ENCODE measurements at places on chromosomes 2 and 18.

GRCh38 chr2:7987992-7988391, 693.9 kb upstream of the ID2 start:
- DNase-seq: no peak

DNA sequence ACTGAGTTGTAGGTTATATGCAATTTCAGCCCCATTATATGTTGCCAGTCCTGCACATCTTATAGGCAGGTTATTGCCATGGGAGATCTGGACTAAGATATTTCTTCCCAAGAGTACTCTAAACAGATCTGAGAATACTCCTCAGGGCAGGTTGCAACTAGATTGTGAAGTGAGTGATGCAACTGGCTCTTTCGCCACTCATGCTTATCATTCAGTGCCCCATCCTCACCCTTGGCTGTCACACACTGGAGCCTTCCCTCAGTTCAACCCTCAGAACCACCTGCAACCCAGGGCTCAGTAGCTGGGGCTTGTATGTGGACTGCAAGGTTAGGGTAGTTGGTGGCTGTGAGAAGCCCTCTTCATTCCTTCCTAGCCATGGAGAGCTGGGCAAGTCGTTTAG, 14.1 kb downstream of the MERTK start:
- peak; percentile 21 for DNase-seq

GRCh38 chr18:5455674-5456073, 88.1 kb downstream of the EPB41L3 start:
- no peak for DNase-seq

DNA sequence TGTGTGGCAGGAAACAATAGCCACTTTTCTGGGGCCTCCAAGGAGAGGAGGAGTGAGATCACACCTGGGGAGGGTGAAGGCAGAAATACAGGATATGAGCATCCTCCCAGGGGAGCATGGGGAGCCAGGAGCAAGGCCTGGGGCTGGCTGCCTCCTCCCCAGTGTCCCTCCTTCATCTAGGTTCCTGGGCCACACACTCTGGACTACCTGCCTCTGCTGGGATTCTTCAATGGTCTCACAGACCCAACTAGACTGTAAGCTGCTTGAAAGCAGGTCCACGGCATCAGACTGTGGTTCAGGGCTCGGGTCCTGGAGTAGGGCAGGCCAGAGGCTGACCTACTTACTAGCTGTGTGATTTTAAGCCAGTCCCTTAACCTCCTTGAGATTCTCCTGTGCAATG, 94.0 kb downstream of the MCFD2 start:
- no peak for DNase-seq

GRCh38 chr2:109212836-109213563, 84.0 kb downstream of the SH3RF3 start:
- no peak for DNase-seq

DNA sequence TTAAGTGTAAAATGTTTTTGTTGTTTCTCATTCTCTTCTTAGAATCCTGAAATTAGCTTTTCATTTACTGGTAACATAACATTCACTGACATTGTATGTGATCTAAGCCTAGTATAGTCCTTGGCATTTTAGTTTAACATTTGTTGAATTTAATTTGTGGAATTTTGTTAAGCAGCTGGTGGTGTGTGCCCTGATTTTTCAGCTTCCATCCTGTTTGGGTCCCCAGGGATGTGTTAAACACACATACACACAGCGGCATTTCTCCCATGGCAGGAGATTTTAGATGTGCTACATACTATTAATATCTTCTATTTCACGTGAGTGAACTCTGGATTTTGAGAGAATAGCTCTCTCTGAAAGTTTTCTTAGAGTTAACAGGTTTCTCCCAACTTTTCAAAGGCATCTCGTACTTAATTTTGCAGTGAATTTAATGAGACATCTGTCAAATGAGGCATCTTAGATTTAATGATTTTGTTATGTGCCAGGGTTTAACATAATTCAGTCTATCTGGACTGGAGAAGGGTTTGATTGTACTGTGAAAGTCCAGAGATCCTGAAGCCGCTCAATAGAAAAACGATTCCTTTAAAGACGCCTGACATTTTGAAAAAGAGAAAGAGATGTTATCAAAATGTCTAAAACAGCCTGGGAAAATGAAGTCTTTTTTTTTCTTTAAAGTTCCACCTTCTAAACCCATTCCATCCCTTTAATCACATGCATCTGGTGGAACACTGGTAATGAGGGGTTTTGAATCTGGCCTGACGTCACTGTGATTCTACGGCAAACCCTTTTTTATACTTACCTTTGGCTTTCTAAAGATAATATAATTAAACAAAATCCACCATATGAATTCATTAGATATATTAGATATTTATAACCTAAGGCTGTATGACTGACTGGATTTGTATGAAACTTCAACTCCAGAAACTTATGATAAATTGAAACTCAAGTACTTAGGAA, 6.8 kb downstream of the PHLPP1 start:
- no peak for DNase-seq

GRCh38 chr2:190318931-190319554, 583 bp downstream of the HIBCH start:
- DNase-seq: peak; percentile 33

- DNase-seq: no peak
These were observed 39.6 kb downstream of the DOCK10 start for GRCh38 chr2:225002656-225003045.

DNA sequence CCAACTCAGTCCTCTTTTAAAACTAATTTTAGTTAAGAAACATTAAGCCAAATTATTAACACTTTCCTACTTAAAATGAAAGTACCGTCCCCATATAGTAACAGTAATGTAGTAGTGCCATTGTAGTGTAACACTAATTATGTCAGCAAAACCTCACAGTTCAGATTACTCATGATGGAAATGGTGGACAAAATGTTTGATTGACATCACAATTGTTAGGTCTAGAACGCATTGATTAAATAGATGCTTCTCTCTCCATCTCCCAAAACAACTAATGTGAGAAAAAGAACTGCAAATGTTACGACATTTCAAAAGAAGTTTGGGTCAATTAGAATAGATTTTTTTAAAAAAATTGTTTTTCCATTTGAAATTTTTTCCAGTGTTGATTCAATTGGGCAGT, 1.2 kb upstream of the ATF2 start:
- no peak for DNase-seq

DNA sequence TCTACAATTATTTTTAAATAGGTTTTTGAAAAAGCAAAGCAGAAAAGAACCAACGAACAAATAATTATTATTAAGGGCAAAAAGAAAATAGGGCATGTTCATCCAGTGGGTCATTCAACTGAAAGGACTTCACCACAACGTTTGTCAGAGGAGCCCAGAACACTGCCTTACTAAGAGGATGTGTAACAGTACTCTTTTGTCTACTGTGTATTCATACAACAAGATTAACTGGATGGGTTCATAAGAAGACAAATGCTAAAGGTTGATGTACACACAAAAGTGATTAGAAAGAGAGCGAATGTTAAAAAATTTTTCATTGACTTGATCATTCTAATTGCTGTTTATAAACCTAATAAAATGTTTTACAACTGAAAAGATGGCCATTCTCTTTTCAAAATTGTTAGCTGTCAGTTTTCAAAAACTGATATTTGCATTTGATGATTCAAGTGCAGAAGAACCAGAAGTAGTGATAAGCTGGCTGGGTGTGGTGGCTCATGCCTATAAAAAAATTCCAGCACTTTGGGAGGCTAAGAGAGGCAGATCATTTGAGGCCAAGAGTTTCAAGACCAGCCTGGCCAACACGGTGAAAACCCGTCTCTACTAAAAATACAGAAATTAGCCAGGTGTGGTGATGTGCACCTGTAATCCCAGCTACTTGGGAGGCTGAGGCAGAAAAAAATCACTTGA, 33.1 kb downstream of the MGAT4A start:
- no peak for DNase-seq

GRCh38 chr2:205764270-205764746, 82.0 kb downstream of the NRP2 start:
- no peak for DNase-seq

GRCh38 chr2:58239243-58239925, 1.7 kb downstream of the FANCL start:
- DNase-seq: no peak

GRCh38 chr18:79698668-79699335, 19.2 kb downstream of the CTDP1 start:
- DNase-seq: no peak

DNA sequence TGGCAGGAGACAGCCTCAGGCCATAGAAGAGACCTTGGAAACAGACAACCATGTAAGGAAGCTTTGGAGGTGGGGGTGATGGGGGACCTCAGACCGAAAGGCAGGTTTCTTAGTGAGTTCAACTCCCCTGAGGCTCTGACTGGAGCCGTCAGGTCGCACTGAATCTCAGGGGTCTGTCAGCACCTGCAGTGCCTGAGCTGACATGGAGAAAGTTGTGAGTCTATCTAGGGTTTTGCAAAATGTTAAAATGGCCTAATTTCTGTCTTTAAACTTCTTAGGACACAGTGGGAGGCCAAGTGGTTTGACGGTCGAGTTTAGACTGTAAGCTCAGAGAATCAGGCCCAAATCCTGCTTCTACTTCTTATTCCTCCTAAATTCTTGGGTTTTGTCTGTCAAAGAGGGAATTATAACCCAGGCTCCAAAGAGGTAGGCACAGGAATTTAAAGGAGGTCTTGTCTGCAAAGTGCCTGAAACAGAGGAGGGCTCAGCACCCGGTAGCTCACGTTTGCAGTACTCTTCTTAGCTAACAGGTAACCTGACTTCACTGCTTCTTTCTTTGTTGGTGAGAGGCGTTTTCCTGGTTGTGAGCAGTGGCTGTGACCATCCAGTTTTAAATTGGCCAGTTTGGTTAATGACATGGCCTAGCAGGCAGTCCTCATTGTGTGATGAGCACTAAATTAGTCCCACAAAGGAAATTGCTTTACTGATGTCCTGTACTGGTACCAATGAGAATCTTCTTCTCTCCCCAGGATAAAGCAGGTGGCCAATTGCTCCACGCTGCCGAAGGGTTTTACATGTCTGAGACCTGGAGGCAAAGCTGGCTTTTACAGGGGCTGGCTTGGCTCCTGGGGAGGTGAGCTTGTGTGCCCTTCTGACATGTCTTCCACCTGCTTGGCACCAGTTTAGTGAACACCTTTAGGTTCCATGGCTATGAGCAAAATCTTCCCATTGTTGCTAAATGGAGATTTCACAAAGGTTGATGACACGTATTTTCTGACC, 95.7 kb downstream of the MYCN start:
- no peak for DNase-seq

GRCh38 chr2:197033222-197033621, 106.7 kb upstream of the PGAP1 start:
- no peak for DNase-seq

GRCh38 chr2:8310557-8311455, 371.1 kb upstream of the ID2 start:
- peak; percentile 45 for DNase-seq

- no peak for DNase-seq
These were observed 16.7 kb downstream of the POMC start for GRCh38 chr2:25151718-25152117.

GRCh38 chr2:130165293-130166016, 15.9 kb downstream of the SMPD4 start:
- no peak for DNase-seq

DNA sequence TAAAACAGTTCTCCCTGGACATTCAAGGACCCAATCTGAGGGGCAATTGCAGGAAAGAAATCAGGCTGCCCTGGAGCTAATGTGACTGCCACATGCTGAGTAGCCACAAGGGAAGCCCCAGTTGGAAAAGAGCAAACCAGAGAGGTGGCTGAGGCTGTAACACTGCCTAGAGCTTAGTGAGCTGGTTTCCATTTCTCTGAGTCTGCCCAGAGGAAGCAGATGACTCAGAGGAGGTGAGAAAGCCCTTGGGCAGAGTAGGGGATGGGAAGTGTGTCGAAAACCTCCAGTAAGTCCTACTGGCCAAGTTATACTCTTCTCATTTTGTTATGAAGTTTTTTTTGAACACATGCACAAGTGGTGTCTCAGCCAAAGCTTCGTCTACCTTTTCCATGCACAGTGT, 753.0 kb downstream of the CNTNAP5 start:
- DNase-seq: no peak

- DNase-seq: no peak
These were observed 42.8 kb downstream of the STK25 start for GRCh38 chr2:241465543-241465942.

GRCh38 chr2:232761301-232761907, 15.0 kb downstream of the KCNJ13 start:
- peak; percentile 45 for DNase-seq

DNA sequence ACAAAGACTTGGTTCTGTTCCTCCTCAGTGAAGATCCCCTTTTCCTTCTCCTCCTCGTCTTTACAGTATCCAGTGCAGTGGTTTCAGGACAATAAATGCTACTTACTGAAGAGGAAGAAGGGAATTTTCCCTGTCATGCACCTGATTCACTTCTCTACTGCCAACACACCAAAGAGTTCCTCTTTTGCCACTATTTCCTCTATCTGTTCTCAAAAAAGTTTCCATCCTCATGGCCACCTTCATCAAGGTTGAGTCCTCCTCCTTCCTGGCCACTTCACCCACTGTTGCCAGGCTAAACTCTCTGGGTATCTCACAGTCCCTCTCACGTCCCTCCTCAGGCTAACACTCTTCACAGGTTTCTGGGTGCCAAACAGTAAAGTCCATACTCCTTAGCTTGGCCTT, 41.7 kb downstream of the PLEKHM3 start:
- DNase-seq: no peak

DNA sequence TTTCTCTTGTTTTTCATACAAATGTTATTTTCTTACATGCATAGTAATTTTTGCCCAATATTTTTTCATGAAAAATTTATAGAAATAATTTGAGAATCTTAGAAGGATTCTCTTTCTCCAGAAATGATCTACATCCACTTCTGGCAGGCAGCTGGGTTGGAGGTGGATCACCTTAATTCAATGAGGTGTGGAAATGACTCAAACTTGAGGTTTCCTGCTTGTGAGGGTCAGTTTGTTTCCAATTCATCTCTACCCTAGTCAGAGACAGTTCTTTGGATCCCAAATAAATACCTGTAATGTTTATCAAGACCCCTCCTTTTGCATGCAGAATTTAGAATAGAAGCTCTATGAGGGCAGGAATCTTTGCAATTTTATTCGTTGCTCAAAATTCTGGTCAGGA, 35.0 kb upstream of the DYNAP start:
- no peak for DNase-seq

GRCh38 chr2:238187618-238188548, 15.6 kb downstream of the ILKAP start:
- no peak for DNase-seq

GRCh38 chr18:47815486-47816270, 114.8 kb downstream of the SMAD2 start:
- no peak for DNase-seq

DNA sequence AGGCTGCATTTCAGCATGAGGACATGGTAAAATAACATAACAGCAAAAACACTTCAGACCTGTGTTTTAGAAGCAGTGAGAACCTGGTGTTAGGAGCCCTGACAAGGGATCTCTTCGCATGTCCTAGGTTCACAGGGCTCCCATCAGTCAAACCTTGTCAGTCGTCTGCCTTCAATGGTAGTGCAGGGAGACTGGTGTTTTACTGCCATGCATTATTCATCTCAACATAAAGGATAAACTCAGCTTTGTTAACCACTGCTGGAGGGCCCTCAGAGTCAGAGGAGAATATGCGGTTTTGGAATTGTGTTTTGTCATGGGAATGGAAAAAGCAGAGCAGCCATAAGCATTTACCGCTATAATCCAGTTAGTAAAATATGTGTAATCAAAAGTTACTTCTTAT, 275.9 kb upstream of the GCFC2 start:
- DNase-seq: no peak
